RKO (cell line): ENCODE measurements at places on chromosomes 4 and X.

DNA sequence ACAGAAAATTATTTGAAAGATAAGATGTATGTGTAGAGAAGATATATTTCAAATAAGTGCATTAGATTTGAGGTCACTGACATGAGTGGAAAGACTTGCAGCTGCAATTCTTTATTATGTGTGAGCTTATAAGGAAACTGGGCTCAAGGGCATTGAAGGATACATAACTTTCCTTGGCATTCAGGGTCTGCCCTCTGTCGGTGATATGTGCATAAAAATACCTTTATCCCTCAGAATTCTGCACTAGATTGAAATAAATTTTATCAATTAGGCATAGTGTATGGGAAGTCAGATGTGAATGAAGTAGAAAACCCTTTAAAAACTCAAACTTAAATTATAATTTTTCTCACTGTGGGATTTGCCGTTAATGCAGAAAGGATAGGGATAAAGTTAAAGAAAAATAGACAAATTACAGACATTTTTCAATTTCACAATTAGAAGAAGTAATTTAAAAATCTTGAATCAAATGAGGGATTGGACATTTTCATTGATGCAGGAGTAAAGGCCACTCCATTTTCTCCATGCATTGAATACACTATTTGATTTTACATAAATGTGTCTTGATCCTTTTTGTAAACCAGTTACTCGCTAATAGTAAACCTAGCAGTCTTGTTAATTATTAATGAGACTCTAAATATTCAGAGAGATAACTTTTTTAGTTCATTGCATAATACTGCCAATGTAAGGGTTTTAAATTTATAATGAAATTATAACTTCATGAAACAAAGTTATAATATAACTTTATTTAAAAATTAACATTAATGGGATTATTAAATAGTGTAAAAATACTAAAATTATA, 21.0 kb upstream of the ETNPPL start:
- peak; percentile 56 for DNase-seq

- peak; percentile 47 for DNase-seq
Observed at GRCh38 chr4:92198711-92199110, 105.1 kb upstream of the GRID2 start.

- DNase-seq, result peak; percentile 10
Observed at GRCh38 chrX:96576368-96576767, 108.3 kb upstream of the DIAPH2 start.

- DNase-seq, result no peak
Observed at GRCh38 chrX:17187136-17187756, 187.8 kb upstream of the NHS start.

GRCh38 chr4:23134331-23134730, 441.6 kb downstream of the GBA3 start:
- no peak for DNase-seq

- no peak for DNase-seq
Observed at GRCh38 chr4:104750008-104750407, 255.3 kb upstream of the CXXC4 start.
